Activated T-cell treated with anti-CD3 and anti-CD28 coated beads, Interleukin-2, amount 50 U/mL, for 4 hours (primary cell): ENCODE measurements at places on chromosomes 7 and 10.

DNA sequence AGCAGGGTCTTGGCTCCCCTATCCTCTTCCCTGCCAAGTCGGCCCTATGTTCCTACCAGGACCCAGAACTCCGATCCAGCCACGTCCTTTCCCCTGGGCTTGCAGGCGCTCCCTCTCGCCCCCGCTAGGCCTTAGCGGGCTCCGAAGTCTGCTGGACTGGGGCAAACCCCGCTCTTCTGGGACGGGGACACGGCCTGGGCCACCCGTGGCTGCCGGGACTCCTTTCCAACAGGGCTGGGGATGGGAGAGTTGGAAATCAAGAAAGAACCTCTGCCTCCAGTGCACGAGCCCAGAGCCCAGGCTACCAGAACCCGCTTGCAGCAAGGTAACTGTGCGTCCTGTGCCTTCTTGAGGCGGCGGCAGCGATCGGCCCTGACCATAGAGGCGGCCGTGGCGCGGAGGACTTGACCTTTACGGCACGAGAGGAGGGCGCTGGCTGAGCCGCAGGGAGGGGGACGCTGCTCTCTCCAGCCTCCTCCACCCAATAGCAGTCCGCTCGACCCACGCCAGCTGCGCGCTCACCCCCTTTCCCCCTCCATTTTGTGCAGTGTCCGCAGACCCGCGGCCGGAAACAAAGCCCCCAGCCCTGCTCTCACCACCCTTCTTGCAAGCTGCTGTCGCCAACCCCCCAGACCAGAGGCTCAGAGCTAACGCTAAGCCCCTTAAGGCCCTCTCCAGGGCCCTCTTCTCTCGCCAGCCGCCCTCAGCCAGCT, 7.0 kb upstream of the HOXA11 start:
- no peak for DNase-seq

DNA sequence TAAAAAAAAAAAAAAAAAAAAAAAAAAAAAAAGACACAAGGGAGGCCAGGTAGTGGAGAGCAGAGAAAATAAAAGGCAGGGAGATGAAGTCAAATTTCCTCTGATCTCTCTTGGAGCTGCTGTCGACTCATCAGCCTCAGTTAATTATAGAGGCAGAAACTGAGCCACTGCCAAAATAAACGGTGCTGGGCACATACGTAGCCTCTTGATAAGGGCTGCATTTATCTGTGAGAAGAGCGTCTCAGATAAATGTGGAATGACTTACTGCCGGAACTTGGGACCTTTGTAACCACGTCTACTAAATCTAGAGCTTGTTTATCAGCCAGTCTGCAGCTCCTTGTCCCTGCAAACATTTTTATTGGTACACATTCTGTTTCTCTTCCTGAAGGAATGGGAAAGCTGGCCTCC, 162.3 kb downstream of the BAMBI start:
- DNase-seq, result no peak

DNA sequence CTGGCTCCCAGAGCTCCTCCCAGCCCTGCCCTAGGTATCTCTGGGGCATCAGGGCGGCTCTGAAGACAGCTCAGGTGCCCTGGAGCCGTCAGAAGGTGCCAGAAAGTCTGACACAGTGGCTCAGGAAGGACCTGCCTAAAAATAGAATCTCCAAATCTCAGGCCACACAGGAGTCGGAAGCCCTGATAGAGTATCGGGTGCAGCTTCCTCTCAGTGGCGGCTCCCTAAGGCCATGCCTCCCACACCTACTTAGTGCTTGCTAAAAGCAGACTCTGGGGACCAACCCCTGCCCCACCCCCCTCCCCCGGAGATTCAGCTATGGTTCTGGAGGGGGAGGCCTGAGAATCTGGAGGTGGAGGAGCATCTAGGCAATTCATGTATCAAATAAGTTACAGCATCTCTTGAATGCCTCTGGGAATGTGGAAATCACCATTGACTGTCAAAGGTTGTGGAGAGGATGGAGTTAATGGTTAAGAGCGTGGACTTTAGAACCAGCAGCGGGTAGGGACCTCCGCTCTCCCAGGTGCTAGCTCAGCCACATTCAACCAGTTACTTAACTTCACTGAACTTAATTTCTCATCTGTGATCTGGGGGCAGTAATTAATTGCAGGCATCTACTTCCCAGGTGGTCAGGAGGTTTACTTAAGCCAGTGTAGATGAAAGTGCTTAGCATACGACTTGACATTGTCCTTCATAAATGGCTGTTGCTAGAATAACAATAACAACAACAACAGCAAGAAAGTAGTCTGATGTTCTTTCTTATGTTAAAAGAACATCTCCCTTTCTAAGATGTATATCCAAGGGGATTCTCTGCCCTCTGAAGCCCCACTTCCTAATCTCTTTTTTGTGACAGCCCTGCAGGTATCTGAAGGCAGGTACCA, 38.6 kb upstream of the MXI1 start:
- DNase-seq, result no peak

GRCh38 chr7:36742911-36743775, 18.8 kb upstream of the AOAH start:
- no peak for DNase-seq

GRCh38 chr10:36254199-36254598, 612.1 kb upstream of the FZD8 start:
- DNase-seq, result no peak

GRCh38 chr7:80954191-80954590, 35.3 kb upstream of the SEMA3C start:
- no peak for DNase-seq

- DNase-seq, result no peak
These were observed 84.1 kb upstream of the GJD4 start for GRCh38 chr10:35520996-35521395.

DNA sequence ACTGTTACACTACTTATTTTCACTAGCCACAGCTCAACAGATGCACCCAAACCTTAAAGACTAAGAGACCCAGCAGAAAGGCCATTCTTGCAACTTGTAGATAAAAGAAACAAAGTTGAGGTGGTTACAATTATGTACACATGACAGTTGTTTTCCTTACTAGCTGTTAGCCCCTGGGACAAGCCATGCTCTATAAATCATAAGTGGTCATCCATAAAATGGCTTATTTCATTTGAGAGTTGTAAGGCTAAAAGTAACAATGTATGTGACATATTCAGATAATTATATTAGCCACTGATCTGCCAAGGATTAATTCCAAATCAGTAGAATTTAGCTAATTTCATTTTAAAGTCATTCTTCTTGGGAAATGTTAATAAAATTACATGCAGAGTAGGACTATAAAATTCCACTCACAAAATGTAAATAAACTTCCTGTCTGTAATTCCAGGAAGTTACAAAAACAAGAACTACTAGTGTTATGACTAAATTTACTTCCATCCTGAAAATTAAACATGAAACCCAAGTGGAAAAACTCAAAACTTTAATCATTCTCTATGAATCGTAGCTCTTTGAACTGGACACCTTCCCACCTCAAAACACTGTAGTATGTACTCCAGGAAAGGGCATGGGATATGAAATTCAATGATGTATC, 13.3 kb downstream of the SLC37A3 start:
- no peak for DNase-seq

GRCh38 chr7:47954231-47954911, 6.1 kb upstream of the PKD1L1 start:
- DNase-seq, result no peak

- no peak for DNase-seq
These were observed 377.6 kb downstream of the PHTF2 start for GRCh38 chr7:78176171-78176570.

DNA sequence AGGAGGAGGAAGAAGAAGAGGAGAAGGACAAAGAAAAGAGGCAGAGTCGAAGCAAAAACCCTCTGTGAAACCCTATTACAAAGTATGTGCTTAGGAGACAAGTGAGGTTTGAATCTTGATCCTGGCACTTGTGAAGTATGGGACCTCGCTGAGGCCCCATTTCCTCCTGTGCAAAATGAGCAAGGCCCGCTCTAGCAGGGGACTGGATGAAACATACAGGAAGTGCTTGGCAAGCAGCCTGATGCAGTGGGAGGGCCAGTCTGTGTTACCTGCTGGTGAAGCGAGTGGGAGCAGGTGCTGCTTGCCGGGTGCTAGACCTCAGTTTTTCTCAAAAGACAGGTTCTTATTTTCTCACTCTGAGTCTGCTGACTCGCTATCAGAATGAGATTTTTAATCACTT, 150.4 kb downstream of the JCAD start:
- no peak for DNase-seq

DNA sequence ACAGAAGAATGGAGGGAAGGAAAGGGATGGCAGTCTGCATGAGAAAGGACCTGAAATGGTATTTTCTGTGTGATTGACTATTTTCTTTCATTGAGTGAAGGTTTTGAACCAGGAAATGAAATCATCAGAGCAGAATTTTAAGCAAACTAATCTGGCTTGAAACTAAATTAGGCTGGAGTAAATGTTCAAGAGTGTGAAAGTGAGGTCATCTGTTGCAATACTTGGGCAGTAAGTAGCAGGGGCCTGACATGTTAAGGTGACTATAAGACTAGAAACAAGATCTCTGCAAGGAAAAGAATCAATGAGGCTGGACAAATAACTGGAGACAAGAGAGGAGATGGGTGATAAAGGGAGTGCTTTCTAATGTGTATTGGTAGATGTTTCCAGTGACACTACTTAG, 205.2 kb downstream of the NSUN6 start:
- no peak for DNase-seq

GRCh38 chr7:52270301-52270700, 765.1 kb upstream of the POM121L12 start:
- no peak for DNase-seq

- DNase-seq, result no peak
These were observed 7.1 kb upstream of the KCNMA1 start for GRCh38 chr10:77644557-77645243.

DNA sequence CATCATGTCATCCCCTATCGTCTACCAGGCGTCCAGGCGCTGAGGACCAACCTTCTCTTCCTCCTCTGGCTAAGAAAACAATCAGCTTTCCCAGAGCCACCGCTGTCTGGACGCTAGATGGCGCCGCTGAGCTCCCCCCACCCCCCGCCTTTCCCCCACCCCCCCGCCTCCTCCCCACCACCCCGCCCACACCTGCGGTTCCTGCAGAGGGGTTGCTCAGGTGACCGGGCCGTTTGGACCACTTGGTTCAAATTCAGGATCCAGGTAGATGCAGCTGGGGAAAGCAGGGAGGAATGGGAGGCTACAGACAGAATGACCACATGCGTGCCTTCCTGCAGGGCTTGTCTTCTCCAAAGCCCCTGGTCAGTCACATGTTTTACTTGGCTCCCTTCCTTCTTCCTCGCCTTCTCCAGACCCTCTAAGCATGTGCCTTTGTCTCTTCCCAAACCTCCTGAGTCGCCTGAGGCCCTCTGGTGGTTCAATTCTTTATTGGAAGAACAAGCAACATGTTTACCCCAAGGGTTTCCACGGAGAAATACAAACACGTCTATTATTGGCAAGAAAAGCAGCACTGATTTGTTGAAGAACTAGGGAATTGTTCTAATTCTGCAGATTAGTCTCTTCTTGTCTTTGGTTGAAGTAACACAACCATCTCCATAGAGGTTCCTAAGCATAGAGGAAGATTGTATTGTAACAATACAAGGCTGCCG, 24.7 kb downstream of the AOC1 start:
- peak; percentile 48 for DNase-seq

GRCh38 chr7:80775897-80776296, 137.5 kb downstream of the CD36 start:
- no peak for DNase-seq

- DNase-seq, result no peak
These were observed 15.3 kb upstream of the ADAM22 start for GRCh38 chr7:87918740-87919139.

DNA sequence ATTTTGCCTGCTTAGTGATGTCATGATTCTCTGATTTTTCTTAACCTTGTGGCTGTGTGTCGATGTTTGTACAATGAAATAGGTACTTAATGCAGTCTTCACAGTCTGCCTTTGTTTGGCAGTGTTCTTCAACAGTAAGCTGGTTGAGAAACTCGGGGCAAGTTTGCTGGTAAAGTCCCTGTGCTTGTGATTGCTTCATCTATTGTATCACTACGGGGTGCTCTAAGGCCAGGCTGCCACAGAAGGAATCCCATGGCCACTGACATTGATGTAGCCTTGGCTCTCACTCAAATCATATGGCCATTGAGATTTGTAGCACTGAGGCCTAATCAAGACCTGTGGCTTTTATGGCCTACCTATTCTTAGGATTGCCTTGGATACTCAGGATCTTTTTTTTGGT, 33.5 kb upstream of the PRSS37 start:
- DNase-seq, result no peak

DNA sequence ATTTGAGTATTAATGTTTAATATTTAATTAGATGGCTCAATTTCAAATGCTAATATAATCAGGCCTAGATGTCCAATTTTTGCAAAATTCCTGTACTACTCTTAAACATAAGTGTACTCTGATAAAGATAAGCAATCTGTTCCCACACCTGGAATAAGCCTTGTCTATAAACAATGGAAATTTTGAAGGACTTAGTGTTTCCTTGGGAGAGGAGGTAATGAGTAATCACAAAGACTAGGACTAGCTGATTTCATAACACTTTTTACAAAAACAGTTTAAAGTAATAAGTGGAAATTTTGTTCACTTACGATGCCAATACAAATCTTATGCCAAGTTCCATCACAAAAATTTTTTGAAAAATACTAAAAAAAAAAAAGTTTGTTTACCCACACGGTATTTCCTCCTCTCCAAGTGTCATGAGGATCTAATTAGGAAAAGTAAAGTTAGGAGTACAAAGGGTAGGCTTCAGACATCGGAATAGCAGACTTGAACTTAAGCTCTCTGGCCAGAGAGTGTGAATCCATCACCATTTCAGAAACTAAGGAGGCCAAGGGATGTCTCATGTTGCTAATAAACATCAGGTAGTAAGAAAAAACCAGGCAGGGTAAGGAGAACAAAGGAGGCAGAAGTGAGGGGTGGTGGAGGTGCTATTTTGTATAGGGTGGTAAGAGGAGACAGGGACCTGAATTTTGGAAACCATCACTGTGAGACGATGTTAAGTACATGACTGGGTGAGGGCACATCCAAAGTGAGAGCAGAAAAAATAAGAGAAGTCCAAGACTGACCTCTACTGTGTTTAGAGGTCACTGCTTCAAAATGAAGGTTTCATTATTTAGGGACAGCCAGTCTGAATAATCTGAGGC, 61.3 kb downstream of the RAPGEF5 start:
- DNase-seq, result no peak

DNA sequence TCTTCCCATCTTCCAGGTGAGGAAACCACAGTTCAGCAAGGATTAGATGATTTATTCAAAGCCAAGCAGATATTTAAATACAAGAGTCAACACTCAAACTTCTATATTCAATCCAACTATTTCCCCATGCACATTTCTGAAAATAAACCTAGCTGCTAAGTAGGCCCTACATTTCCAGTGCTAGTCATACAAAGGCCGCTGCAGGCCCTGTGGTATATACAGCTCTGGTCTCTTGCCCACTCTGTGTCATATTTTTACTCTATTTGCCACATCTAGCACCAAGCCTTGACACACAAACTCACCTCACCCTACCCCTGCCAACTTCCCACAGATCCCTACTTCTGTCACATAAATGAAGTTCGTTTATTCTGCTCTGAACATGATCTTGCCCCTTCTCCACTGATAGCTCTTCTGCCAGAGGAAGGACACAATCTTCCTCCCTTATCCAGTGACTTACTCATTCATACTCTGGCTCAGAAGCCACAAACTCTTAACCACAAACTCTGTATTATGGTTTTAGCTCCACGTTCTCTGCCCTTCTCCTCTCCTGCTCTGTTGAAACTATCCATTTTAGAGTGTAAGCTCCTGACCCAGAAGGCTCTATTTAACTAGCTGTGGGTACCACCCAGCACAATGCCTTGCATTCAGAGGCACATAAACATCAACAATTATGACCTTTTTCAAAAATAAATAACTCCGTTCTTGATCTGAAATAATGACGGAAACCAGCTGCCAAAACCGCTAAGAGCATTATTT, 180.7 kb downstream of the CPEB3 start:
- no peak for DNase-seq
